ENCODE measurements at places on chromosomes 13 and 19.

DNA sequence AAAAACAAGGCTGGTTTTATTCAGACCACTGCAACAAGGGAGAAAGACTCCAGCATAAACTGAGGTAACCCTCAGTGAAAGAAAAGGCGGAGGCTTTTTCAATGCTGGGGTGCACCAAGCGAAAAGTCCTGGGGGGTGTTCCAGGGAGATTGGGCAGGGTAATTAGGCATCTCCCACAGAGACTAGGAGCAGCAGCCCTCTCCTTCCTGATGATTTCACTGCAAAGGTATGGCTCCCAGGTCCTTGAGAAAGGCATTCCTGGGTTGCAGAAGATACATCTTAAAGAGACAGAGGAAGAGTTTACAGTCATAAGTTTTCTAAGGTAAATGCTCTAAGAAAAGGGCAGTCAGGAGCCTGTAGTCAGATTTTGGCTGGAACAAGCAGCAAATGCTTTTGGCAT is 412.0 kb downstream of the FOXO1 start:
- no peak for DNase-seq

DNA sequence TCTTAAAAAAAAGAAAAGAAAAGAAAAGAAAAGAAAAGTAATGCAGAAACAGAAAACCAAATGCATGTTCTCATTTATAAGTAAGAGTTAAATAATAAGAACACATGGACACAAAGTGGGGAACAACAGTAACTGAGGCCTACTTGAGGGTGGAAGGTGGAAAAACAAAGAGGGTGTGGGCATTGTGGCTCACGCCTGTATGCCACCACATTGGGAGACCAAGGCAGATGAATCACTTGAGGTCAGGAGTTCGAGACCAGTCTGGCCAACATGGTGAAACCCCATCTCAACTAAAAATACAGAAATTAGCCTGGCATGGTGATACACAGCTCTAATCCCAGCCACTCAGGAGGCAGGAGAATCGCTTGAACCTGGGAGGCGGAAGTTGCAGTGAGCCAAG is 8.1 kb downstream of the ZNF708 start:
- no peak for DNase-seq

DNA sequence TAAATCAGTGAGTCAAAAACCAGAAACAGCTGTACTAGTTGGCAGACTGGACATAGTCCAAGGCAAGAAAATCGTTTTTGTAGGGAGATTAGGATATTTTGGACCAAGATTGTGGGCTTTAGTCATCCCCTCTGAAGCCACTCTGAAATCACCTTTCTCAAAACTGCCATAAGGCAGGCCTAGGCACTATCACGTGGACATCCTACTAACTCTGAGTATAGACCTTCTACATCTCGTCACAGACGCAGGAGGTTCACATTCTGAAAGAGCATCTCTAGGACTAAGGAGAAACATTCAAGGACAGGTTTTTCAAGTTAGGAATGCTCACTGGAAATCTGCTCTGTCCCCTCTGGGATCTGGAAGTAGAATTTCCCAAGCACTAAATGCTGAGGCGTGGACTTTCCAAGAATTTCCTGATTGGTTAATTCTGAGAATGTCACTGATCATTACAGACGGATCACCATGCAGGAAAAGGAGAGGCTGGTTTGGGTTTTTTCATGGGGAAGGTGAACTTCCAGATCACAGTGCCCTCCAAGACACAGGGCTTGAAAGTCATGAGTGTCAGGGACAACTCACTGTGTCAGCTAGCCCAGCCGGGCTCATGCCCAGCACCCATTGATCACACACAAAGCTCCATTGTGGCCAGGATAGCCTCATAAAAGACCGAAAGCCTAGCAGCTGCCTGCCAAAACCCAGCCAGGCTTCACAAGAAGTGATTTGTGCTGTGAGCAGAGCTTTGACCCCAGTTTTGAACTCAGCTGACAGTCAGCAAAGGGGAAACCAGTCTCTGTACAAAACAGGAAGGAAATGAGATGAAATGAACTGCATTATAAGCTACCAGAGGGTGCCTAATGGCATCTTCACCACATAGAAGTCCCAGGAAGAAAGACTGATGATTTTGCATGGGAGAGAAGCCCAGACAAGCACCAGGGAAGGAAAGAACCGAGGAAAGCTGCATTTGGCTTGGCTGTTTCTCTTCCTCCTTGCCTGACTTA is 2.7 kb upstream of the RUBCNL start:
- no peak for DNase-seq

- no peak for DNase-seq
Observed at GRCh38 chr19:55433292-55433691, 9.8 kb downstream of the SHISA7 start.

GRCh38 chr19:33963514-33963913 is 166.8 kb downstream of the KCTD15 start:
- no peak for DNase-seq

- no peak for DNase-seq
Observed at GRCh38 chr13:109816112-109816807, 29.9 kb upstream of the IRS2 start.

DNA sequence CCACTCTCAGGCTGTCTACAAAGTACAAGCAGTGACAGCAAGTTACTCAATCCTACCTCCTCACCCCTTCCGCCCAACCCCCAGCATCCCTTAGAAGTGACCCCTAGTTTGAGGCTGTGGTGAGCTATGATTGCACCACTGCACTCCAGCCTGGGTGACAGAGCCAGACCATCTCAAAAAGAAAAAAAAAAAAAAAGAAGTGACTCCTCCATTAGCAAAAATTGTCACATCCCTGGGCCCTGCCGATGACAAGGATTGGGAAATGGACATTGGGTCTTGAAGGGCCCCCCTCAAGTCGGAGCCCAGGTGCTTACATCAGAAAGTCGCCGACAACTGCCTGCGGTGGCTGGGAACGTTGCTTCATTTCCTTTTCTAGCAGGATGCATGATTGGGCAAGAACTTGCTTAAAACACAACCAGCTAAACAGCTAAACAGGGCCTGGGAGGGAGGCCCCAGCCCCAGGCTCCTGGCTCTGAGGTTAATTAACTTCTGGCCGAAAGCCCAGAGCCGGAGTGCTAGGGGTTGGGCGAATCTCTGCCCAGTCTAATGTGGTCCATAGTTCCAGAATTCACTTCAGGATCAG is 15.3 kb downstream of the RAB3D start:
- peak; percentile 95 for DNase-seq

- DNase-seq = no peak
Observed at GRCh38 chr13:97911311-97912138, 42.0 kb upstream of the IPO5 start.

GRCh38 chr19:17125062-17125727 is 49.6 kb downstream of the MYO9B start:
- DNase-seq = no peak

DNA sequence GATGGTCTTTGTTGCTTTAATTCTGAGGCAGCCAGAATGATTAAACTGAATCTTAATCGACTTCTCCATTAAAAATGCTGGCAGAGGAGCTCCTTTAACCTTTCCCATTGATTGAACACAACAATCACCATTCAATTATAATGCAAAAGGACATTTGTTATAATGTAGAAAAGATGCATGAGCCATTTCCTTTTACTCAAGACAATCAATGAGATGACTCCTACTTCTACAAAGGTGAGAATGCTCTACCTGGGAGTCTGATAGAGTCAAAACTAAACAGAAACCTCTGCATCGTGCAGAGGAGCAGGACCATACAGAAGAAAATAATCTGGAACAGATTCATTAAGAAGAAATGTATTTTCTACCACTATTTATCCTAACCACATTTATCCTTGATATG is 253.6 kb upstream of the DACH1 start:
- no peak for DNase-seq

DNA sequence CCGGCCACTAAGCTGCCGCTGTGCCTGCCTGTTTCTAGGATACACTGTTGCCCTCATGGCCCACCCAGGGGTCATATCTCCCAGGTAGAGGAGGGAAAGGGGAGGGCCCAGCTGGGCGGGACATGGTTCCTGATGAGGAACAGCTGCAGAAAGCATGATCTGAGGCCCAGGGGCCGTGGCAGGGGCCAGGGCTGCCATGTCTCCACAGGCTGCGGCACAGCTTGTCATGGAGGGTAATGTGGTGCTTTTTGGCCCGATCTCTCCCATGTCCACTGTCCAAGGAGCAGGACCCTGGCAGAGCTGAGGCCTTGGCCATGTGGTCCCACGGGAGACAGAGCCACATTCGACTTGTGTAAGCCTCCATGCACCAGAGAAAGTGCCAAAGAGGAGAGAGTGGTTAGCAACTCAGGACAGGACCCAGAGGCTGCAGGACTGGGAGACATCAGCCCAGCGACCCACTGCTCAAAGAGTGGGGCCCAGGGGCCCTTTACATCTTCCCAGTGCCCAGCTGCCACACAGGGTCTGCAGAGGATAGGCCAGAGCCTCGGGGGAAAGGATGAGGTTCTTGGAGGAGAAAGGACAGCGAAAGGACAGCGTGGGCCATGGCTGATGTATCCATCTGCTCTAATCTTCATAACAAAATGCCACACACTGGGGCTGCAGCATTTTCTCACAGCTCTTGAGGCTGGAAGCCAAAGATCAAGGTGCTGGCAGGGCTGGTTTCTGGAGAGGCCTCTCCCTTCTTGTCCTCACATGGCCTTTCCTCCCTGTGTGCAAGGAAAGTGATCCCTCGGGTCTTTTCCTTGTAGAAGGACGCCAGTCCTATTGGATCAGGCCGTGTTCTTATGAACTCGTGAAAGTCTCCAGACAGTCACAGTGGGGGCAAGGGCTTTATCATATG is 11.5 kb downstream of the POP4 start:
- DNase-seq = no peak

DNA sequence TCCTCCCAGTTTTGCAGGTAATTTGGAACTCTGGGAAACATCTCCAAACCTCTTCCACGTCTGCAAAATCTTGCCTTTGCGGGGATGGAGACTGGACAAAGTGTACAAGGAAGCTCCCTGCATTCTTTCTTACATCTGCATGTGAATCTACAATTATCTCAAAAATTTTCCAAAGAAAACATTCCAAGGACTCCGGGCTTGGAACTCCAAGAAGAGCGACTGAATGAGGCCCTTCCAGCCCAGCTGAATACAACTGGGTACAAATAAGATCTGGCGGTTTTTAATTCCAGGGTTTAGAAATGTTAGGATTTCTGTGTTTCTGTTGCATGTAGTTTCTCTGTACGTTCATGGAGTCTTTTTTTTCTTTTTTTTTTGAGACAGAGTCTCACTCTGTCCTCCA is 28.5 kb downstream of the EXOC3L2 start:
- DNase-seq = no peak

DNA sequence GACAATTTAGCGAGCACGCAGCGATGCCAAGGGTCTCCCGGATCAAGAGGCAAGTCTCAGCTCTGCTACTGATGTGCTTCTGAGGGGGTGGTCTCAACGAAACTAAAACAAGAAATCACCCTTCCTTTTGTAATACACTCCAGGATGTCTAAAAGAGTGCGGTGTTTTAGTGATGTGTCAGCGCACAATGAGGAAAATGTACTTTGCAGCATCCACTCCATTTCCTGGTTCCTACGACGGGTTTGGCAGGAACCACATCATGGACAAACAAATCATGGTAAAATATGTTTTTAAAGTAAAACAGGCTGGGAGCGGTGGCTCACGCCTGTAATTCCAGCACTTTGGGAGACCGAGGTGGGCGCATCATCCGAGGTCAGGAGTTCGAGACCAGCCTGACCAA is 154.0 kb upstream of the TSC22D1 start:
- DNase-seq = no peak

GRCh38 chr13:33152389-33152788 is 133.2 kb downstream of the STARD13 start:
- no peak for DNase-seq

GRCh38 chr19:35049456-35049855 is 7.9 kb downstream of the HPN start:
- no peak for DNase-seq

- DNase-seq = no peak
Observed at GRCh38 chr13:40660141-40660664, 6.2 kb downstream of the FOXO1 start.

GRCh38 chr13:36302289-36302688 is 4.7 kb upstream of the CCDC169 start:
- DNase-seq = no peak

- no peak for DNase-seq
Observed at GRCh38 chr13:97904059-97904458, 49.4 kb upstream of the IPO5 start.

- DNase-seq = no peak
Observed at GRCh38 chr13:51645761-51646670, 61.8 kb downstream of the WDFY2 start.

DNA sequence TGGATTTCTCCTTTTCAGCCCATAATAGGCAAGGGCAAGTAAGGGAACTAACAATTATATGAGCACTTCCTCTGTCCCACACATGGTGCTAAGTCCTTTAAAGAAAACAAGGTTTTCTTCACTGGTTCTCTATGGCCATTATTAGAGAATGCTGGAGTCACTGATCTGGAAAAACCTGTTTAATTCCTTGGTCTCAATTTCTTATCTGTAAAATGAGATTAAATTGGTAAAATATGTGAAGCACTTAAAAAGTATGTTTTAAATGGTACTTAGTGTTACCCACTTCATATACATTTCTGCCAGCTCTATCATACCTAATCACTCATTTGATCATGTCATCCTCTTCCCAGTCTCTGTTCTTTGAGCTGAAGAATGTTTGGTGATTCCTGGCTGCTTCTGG is 39.4 kb downstream of the LRCH1 start:
- no peak for DNase-seq

- no peak for DNase-seq
Observed at GRCh38 chr19:5149508-5149907, 180.6 kb downstream of the KDM4B start.

DNA sequence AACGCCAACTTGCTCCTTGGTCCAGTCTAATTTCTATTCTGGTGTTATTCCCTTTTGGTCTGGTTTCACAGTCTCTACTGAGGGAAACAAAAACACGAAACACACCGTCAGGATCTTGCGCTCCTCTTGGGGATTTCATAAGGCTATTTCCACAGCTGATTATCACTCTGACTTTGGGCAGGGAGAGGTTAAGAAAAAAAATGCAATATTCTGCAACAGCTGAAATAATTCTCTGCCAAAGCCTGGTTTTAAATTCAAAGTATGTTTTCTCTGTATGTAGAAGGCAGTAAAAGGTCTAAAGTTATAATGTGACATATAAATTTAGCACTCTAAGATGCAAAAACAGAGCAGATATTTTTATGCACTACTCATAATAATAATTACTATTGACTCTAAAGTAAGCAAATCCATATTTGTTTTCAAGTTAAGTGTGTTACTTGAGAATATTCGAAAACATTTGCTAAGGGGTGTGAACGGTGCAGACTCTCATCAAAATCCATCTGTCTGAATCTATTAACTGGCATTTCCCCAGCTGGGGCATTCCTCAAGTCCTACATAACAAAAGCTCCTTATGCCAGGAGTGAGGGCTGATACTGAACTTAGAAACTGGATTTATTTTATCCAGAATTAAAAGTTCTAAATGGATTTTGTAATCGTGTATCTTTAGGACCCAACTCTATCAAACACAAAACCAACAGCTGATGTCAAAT is 38.4 kb upstream of the STARD13 start:
- no peak for DNase-seq

DNA sequence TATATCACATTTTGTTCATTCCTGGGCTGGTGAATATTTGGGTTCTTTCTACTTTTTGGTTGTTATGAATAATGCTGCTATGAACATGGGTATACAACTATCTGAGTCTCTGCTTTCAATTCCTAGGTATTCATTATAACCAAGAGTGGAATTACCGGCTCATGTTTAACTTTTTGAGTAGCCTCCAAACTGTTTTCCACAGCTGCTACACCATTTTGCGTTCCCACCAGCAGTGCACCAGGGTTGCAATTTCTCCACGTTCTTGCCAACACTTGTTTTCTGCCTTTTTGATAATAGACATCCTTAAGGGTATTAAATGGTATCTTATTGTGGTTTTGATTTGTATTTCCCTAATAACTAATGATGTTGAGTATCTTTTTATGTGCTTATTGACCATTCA is 16.8 kb downstream of the CDK8 start:
- no peak for DNase-seq
